ENCODE measurements at places on chromosomes 2 and 18.

DNA sequence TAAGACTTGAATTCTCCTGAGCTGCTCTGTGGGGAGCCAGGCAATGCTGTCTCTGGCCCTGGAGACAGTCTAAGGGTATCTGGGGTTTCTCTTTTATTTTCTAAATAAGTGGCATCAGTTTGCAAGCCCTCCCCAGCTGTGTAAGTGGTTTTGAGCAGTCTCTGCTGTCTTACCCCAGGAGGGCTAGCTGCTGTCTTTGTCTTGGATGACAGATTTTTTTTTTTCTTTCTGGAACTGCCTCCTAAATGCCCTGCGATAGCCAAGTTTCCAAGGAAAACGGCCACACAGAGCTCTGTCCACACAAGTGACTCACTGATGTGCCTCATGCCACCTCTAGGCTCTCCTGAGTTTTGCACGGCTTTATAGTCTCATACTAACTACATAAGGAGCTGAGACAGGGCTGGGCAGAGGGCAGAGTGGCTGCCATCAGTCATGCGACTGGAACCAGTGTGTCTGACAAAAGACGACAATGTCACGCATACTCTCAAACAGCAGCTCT, 37.2 kb upstream of the THOC1 start:
- DNase-seq = no peak

- DNase-seq = no peak
Observed at GRCh38 chr2:12704378-12704777, 12.4 kb upstream of the TRIB2 start.

- DNase-seq = no peak
Observed at GRCh38 chr18:12751891-12752290, 49.0 kb downstream of the PSMG2 start.

- no peak for DNase-seq
Observed at GRCh38 chr2:84919885-84920580, 14.6 kb downstream of the TMSB10 start.

DNA sequence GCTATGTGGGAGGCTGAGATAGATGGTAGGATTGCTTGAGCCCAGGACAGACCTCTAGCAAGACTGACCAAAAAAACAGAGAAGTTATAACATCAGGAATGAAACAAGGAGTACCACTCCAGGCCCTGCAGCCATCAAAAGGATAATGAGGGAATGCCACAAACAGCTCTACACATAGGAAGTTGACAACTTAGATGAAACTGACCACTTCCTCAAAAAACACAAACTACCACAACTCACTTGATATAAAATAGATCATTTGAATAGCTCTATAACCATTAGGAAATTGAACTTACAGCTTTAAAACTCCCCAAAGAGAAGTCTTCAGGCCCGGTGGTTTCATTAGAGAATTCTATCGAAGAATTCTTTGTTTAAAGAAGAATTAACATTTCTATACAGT, 12.9 kb upstream of the ESPNL start:
- DNase-seq = no peak

DNA sequence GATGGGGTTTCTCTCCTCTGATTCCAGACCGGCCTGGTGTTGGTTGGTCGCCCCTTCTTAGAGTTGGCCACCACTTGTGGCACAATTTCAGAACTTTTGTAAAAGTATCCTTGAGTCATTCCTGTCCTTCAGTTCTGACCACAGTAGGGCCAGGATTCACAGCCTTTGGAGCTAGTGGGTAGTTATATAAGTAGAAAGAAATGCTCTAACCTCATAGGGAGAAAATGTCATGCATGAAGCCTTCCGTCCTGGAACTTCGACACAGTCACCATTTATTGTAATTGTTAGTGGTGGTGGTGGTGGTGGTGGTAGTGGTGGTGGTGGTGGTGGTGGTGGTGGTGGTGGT, 65.4 kb downstream of the EPAS1 start:
- DNase-seq = no peak

- DNase-seq = peak; percentile 13
Observed at GRCh38 chr2:238720232-238720672, 127.6 kb upstream of the TWIST2 start.

GRCh38 chr2:233384015-233384414, 29.7 kb downstream of the DGKD start:
- no peak for DNase-seq
